ENCODE measurements at places on chromosomes 3 and 15.

DNA sequence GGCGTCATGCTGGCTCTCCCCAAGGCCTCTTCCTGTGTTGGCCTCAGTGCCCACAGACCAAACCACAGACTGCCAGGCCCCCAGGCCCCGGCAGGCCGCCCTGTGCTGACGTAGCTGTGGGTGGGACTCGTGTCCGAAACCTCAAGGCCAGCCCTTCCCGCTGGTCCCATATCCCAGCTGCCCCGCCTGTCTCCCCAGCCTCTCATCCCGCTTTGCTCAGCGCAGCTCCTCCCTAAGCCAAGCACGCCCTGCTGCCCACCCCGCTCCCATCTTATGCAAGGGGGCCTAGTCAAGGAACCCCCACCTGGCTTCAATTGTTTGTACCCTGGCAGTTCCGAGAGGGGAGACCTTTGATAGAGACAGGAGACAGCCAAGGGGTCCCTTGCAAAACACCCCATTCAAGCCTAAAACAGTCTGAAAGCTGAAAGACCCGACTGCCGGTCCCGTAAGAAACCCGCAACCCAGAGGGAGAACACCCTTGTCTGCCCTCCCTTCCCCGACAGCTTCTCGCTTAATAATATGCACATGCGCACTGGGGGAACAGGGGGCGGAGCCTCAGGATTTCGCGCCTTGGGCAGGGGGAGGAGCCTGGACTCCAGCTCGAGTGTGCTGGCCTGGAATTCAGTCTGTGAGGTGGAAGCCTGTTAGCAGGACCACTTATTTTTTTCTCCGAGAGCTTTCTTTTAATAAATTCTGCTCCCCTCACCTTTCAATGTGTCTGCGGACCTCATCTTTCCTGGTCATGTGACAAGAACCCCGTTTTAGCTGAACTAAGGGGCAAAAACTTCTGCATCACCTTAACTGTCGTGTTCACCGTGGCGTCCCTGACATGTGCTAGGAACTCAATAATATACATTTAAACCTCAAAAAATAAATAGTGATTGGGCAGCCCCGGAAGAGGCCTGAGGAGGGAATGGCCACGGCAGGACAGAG lies 17.2 kb downstream of the TNFAIP8L3 start:
- DNase-seq = peak; percentile 49

DNA sequence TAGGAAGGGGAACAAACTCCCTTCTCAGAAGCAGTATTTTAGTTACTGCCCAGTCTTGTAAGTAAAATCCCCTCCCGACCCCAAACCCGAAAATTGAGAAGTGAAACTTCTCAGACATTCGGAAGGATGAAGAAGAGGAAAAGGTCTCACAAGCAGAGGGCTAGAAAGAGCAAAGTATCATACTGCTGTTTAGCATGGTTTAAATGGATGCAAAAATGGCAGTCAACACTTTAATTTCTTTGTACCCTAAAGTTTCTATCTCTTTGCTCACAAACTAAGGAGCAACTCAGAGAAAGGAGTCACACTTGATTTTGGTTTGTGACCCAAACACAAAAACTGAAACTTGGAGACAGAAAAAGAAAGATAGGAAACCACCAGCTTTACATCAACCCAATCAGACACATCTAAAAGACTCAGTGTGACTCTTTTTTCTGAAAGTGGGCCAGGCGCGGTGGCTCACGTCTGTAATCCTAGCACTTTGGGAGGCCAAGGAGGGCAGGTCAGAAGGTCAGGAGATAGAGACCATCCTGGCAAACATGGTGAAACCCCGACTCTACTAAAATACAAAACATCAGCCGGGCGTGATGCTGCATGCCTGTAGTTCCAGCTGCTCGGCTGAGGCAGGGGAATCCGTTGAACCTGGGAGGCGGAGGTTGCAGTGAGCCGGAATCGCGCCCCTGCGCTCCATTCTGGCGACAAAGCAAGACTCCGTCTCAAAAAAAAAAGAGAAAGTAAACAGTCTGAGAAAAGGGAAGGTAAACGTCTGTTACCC lies 63.2 kb upstream of the ATP11B start:
- no peak for DNase-seq

GRCh38 chr3:131072099-131072559 lies 45.5 kb downstream of the NEK11 start:
- DNase-seq = no peak

GRCh38 chr3:38755130-38755529 lies 60.9 kb downstream of the SCN10A start:
- no peak for DNase-seq

- DNase-seq = no peak
Observed at GRCh38 chr3:58556761-58557221, 19.8 kb upstream of the ACOX2 start.

- DNase-seq = peak; percentile 19
Observed at GRCh38 chr3:12707449-12707848, 43.5 kb upstream of the RAF1 start.

GRCh38 chr15:25185791-25186190 lies 231.0 kb downstream of the SNRPN start:
- no peak for DNase-seq

- peak; percentile 46 for DNase-seq
Observed at GRCh38 chr15:65595960-65596359, 15.0 kb downstream of the INTS14 start.

DNA sequence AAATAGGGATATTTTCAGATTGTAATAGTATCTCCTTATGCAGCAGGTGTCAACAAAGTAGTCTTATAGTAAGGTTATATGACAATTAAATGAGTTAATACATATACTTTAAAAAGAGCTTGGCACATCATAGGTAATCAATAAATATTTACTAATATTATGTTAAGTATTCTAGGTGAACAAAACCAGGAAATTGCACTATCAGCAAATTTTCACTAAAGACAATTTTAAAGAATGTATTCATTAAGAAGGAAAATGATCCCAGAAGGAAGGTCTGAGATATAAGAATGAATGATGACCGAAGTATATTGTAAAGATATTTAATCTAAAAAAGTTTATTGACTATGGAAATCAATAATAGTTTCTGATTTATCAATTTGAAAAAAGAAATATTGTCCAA lies 281.9 kb downstream of the ADAMTSL3 start:
- no peak for DNase-seq

DNA sequence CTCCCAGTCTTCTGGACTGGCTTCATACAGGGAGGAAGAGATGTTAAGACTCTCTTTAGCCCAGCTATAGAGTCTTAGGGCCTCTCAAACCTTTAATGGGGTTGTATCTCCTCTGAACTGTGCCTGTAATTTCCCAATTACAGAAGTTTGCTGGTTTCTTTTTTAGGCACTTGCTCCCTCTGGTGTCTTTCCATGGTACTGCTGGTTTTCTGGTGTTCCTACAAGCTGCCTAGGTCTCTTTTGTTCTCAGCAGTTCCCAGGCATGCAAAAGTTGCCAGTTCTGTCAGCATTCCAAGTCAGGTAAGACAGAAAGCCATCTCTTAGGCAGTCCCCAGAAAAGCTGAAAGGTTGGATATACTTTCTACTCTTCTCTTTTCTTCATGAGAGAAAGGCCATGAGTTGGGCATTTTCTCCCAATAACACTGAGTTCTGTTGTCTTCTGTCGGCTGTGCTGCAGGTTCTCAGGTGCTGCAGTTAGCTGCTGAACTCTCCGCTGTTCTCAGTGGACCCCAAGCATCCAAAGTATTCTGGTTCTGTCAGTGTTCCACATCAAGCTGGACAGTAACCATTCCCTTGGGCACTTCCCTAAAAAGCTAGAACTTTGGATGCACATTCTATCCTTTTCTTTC lies 54.4 kb upstream of the EHHADH start:
- peak; percentile 56 for DNase-seq

- no peak for DNase-seq
Observed at GRCh38 chr3:17709236-17709810, 33.1 kb downstream of the TBC1D5 start.

DNA sequence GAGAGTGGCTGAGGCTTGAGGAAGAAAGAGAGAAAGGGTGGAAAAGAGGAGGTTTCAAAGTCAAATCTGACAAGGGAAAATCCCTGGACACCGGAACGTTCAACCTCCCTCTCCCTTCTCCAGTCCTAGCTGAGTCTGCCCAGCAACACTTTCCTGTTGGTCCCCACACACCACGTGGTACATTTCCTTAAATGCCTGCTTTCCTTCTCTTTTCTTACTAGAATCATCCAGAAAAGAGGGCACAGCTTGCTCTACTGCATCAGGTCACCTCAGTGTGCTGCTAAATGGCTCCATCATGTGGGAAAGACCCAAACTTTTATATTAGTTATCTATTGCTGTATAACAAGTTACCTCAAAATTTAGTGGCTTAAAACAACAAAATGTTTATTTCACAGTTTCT lies 181.2 kb downstream of the NECTIN3 start:
- no peak for DNase-seq

DNA sequence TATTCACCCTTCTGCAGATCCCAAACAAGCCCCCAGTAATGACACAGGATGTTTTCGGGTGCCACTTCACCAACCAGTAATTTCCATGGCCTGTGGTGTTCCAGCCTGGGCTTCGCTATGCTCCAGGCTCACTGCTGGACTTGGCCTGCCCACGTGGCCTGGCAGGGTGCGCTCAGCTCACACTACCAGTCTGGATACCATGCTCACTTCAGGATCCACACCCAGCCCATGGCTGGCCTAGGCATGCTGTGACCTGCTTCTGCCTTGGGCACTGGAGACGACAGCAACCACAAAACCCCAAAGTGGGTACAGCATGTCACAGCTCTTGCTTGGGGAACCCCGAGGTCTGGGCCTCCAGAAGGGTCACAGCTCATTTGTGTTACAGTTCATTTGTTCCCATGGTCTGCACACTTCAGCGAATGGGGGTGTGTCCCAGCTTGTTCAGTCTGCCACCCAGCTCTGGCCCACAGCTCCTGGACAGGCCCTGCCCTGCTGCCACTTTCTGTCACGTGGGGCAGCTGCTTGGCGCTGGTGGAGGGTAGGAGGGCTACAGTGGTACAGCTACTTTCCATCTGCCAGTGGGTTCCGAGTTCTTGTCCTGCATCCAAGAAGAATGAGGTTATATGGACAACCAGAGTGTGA lies 650.8 kb downstream of the MCTP2 start:
- no peak for DNase-seq

DNA sequence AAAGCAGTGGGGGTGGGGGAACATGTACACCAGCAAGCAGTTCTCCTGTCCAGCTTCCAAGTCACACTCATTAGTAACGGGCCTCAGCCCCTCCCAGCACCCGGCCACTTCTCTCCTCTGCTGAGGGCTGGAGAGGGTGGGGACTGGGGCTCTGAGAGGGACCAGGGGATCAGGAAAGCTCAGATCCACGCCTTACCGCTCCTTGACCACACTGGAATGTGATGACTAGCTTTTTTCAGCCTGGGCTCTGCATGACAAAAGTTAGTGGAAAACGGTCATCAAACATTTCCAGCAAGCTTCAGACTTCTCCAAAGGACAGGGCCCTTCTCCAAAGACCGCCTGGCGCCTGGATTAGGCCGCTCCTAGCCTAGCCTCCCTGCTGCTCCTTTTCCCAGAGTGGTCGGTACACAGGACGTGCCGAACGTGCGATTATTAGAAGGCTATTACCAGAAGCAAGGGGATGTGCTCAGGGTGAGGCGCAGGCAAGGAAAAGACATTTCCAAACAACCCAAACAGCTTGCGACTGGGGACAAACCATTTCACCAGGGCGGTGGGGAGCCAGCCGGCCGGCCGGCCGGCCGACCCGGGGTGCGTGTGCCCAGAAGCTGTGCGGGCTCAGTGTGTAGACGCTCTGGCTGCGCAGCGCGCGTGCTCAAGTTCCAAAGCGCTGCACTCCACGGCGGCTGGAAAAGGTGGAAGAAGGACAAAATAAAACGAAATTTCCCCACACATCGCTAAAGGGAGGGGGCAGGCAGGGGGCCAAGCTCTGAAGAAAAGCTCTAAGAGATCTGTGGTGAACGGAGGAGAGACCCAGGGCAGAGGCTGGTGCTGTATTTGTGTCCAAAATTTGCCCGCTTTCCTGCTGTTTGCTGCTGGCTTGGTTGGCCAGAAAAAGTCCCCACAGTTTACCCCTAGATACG lies 51.0 kb upstream of the SSR3 start:
- no peak for DNase-seq

DNA sequence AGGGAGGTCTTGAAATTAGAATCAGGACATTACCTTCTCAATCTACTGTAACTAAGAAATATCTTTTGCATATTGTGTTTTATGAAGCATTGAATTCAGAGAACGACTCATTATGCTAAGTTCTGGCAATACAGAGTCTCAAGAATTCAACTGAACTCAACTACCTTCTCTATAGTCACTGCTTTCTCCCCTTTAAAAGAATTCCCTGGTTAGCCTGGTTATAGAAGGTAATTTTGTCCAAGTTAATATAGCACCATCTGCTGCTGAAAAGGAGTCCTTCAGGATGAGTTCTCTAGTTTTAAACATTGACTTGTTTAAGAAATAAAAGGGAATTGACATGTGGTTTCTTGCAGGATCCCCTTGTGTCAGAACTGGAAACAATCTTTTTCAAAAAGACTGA lies 60.2 kb downstream of the IL16 start:
- no peak for DNase-seq

DNA sequence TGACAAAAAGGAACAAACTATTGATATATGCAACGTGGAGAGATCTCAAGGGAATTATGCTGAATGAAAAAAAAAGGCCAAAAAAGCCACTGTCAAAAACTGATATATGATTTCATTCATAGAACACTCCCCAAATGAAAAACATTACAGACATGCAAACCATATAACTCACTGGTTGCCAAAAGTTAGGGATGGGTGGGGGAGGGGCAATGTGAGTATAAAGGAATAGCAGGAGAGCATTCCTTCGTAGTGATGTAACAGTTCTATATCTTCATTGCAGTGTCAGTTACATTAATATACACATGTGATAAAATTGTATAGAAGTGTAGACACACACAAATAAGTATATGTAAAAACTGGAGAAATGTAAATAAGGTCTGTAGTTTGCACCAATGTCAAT lies 12.2 kb downstream of the GBE1 start:
- DNase-seq = no peak

- no peak for DNase-seq
Observed at GRCh38 chr3:73614419-73614818, 10.3 kb downstream of the PDZRN3 start.

GRCh38 chr3:45009868-45010267 lies 16.2 kb upstream of the CLEC3B start:
- no peak for DNase-seq

- no peak for DNase-seq
Observed at GRCh38 chr3:172911142-172911541, 160.6 kb downstream of the ECT2 start.

GRCh38 chr15:33623010-33623409 lies 312.2 kb downstream of the RYR3 start:
- peak; percentile 14 for DNase-seq

- no peak for DNase-seq
Observed at GRCh38 chr15:66673410-66674322, 28.4 kb upstream of the SMAD6 start.

All from BE2C (cell line).